ENCODE measurements at places on chromosomes 3 and 15.
A peak's percentile ranks its signal among the peaks of the same experiment; 100 is the strongest.

GRCh38 chr3:56291953-56292352 lies 176.3 kb downstream of the ERC2 start:
- DNase-seq, result no peak

DNA sequence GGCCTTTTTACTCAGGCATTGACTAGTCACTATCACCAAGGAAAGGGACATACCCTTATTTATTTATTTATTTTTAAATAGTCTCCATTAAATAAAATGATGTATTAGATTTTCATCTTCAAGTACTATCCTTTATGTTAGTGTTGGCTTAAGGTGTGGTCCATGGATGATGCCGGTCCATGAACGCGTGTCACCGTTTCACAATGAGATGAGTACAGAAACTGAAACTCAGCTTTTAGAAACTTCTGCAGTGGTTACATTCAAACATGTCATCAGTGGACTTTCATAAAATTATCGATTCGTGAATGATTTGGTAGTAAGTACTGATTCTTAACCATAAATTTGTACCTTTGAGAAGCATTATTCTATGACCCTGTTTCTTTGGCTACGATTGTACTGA lies 166.6 kb downstream of the SATB1 start:
- DNase-seq, result no peak

- DNase-seq, result no peak
Observed at GRCh38 chr3:50238549-50239026, 2.6 kb downstream of the GNAI2 start.

DNA sequence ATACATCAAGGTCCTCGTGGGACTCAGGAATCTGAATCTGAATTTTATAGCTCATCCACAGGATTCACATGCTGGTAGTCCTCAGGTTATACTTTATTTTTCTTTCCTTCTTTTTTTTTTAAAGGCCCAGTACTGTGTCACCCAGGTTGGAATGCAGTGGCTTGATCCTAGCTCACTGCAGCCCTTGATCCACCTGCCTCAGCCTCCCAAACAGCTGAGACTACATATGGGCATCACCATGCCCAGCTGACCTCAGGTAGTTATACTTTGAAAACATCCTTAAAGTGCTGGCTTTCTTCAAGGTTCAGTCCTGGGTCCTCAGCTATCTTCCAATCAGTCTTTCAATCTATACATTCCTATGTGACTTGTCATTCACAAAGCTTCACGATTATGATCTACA lies 38.2 kb downstream of the SNX4 start:
- no peak for DNase-seq

DNA sequence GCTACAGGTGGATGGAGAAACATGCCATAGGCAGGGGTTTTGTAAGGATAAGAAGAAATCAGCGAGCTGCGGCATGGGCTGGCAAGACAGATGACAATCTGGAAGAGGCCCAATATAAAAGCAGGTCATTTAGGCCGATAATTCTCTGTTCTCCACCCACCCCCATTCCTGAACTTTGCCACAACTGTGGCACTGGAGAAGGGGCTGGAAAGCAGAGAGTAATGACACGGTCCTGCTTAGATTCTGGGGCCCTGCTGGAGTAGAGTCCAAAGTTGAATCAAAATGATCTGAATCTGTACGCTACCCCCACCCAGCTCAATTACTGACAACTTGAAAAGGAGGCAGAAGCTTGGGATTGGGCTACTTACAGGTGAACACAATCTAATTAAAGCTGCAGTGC lies 18.4 kb upstream of the BUB1B start:
- DNase-seq, result no peak

GRCh38 chr15:65339920-65340319 lies 35.4 kb downstream of the RNU5B-1 start:
- DNase-seq, result peak; percentile 60

DNA sequence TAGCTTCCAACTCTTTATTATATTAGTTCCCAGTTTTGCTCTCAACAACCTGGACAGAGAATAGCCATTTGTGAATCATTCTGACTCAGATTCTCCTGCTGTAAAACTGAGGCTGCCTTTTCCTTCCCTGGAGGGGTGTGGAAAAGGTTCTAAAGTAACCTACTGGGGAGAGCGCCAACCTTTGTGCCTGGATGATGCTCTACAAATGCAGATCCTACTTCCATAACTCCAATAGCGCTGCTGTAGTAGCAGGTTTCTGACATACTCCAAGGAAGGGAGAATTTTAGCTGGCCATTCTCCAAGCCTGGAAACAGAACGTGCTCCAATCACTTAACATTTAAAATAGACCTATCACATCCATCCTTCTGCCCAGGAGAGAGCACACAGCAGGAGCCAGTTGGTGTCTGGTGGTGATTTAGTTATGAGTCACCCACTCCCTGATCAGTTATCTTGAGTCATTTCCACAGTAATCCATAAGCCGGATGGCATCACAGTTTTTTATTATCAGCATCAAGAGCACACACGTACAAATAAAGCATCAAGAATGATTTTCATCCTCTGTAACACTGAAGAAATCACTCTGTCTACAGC lies 38.3 kb downstream of the MYH15 start:
- DNase-seq, result no peak
